ENCODE measurements at places on chromosomes 11 and 22.

GRCh38 chr11:99893811-99894210 lies 793.3 kb upstream of the ARHGAP42 start:
- no peak for DNase-seq

DNA sequence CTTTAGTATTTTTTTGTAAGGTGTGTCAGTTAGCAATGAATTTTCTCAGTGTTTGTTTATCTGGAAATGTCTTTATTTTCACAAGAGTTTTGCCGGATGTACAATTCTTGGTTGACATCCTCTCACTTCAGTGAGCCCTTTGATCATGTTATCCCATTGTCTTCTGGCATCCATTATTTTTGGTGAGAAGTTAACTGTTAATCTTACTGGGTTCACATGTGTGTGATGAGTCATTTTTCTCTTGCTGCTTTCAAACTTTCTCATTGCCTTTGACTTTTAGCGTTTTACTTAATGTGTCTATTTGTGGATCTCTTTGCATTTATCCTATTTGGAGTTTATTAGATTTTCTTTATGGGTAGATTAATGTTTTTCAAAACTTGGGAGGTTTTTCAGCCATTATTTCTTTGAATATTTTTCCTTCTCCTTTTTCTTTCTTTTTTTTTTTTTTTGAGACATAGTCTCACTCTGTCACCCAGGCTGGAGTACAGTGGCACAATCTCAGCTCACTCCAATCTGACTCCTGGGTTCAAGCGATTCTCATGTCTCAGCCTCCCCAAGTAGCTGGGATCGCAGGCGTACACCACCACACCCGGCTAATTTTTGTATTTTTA lies 100.5 kb upstream of the RRM1 start:
- DNase-seq: no peak

GRCh38 chr11:18939314-18939713 lies at the start of gene MRGPRX1:
Gene MRGPRX1 (minus strand): TSS chr11:18939414. CDS start chr11:18934784, 4,630 bp downstream.
- no peak for DNase-seq

GRCh38 chr22:23036684-23037428 lies 33.5 kb upstream of the GNAZ start:
- DNase-seq: no peak

- no peak for DNase-seq
These were observed 70.9 kb downstream of the CCDC34 start for GRCh38 chr11:27291954-27292636.

GRCh38 chr22:46025973-46026898 lies 49.3 kb upstream of the WNT7B start:
- DNase-seq: no peak

GRCh38 chr11:44351898-44352498 lies 42.1 kb upstream of the ALX4 start:
- no peak for DNase-seq

DNA sequence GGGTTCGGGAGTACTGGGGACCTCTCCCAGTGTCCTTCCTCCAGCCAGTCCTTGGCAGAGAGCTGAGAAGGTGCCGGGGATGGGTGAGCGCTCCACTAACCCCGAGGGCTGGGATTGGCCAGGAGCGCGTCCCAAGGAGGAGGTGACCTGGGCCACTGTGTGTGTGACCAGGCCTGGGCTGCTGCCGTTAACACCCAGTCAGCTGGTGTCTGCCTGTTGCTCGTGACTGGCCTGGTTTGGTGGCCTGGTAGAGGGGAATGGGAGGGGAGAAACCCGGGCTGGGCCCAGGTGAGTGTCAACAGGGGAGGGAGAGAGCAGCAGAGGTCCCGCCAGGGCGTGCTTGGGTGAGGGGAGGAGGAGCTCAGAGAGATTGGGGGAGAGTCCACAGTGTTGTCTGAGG lies 29.9 kb upstream of the GRAMD4 start:
- DNase-seq: no peak

GRCh38 chr11:25838918-25839625 lies 492.9 kb upstream of the ANO3 start:
- DNase-seq: no peak

All from activated CD8-positive, alpha-beta memory T cell treated with anti-CD3 and anti-CD28 coated beads for 1 hour (primary cell).